Urinary bladder (tissue), 4 donors: ENCODE measurements at places on chromosomes 16 and 17. TPM values are rescaled to one million over a fixed set of nuclear protein-coding genes. Genes with fewer than 3 reads are reported as not detected.

ZMYND15 gene
- 0.42 TPM for total RNA-seq

C1QTNF8 gene
- total RNA-seq = not detected

ITGA2B gene
- total RNA-seq = 2.3 TPM

CNGB1 gene
- 0.16 TPM for total RNA-seq

G6PC1 gene
- total RNA-seq = not detected

FAM20A gene
- total RNA-seq = 6.1 TPM

SCGB1C2 gene
- total RNA-seq = not detected

CHST5 gene
- total RNA-seq = not detected

GUCY2D gene
- not detected for total RNA-seq

DHX58 gene
- 7.6 TPM for total RNA-seq

CCL15 gene
- total RNA-seq = 6.2 TPM

PRR29 gene
- 0.42 TPM for total RNA-seq

IL34 gene
- total RNA-seq = 10.6 TPM

SHCBP1 gene
- total RNA-seq = 12.8 TPM

KCNH4 gene
- 0.79 TPM for total RNA-seq

MYO15B gene
- total RNA-seq = 108 TPM

CHRNB1 gene
- total RNA-seq = 10.7 TPM

MT1E gene
- total RNA-seq = 14.7 TPM

PYY gene
- total RNA-seq = not detected

SHMT1 gene
- 11.5 TPM for total RNA-seq

NOD2 gene
- total RNA-seq = 1.5 TPM

KAT8 gene
- 41.2 TPM for total RNA-seq

CD19 gene
- total RNA-seq = 0.16 TPM

C17orf78 gene
- not detected for total RNA-seq

DHRS7C gene
- 1.1 TPM for total RNA-seq

CACNG1 gene
- total RNA-seq = 0.53 TPM

APRT gene
- total RNA-seq = 28.8 TPM

RNF222 gene
- total RNA-seq = not detected

ATF7IP2 gene
- total RNA-seq = 24.5 TPM

MPRIP gene
- total RNA-seq = 91.4 TPM

ZCCHC14 gene
- total RNA-seq = 36.1 TPM

SDR42E2 gene
- total RNA-seq = not detected

MYH8 gene
- 69.6 TPM for total RNA-seq

BAHCC1 gene
- total RNA-seq = 10.1 TPM

C17orf107 gene
- 7.7 TPM for total RNA-seq

CES5A gene
- not detected for total RNA-seq

PITPNM3 gene
- 2.3 TPM for total RNA-seq

SPN gene
- 0.85 TPM for total RNA-seq

CCL4 gene
- 2.4 TPM for total RNA-seq

KRTAP2-3 gene
- total RNA-seq = not detected

GPR142 gene
- not detected for total RNA-seq

SEZ6L2 gene
- 7.7 TPM for total RNA-seq

TEX19 gene
- not detected for total RNA-seq

CCL4L2 gene
- 2.0 TPM for total RNA-seq

HNF1B gene
- 0.74 TPM for total RNA-seq

KCTD11 gene
- total RNA-seq = 3.9 TPM

ADAM11 gene
- 1.9 TPM for total RNA-seq

IRX3 gene
- total RNA-seq = 1.3 TPM

SPATA22 gene
- total RNA-seq = 1.0 TPM

CDH1 gene
- total RNA-seq = 35.2 TPM

SLC38A8 gene
- not detected for total RNA-seq

C16orf86 gene
- 1.2 TPM for total RNA-seq

OTOP3 gene
- not detected for total RNA-seq

RABEP2 gene
- 17.0 TPM for total RNA-seq

SRCIN1 gene
- total RNA-seq = 2.7 TPM

TEX14 gene
- 0.11 TPM for total RNA-seq

NF1 gene
- total RNA-seq = 135 TPM

HSDL1 gene
- total RNA-seq = 32.7 TPM

ATP2A3 gene
- total RNA-seq = 7.1 TPM
